ENCODE measurements at places on chromosomes 11 and 22. TPM values are rescaled to one million over a fixed set of nuclear protein-coding genes. Genes with fewer than 3 reads are reported as not detected.
A peak's percentile ranks its signal among the peaks of the same experiment; 100 is the strongest.

PHETA2 gene
- 0.05 TPM for polyA plus RNA-seq

CFL1 gene
- 4,252 TPM for polyA plus RNA-seq

RTN4R gene
- 0.39 TPM for polyA plus RNA-seq

C22orf42 gene
- not detected for polyA plus RNA-seq

FOLH1 gene
- polyA plus RNA-seq: not detected

USP2 gene
- 0.81 TPM for polyA plus RNA-seq

CCDC86 gene
- polyA plus RNA-seq: 26.1 TPM

SC5D gene
- polyA plus RNA-seq: 14.2 TPM

DRD2 gene
- 0.10 TPM for polyA plus RNA-seq

DNA sequence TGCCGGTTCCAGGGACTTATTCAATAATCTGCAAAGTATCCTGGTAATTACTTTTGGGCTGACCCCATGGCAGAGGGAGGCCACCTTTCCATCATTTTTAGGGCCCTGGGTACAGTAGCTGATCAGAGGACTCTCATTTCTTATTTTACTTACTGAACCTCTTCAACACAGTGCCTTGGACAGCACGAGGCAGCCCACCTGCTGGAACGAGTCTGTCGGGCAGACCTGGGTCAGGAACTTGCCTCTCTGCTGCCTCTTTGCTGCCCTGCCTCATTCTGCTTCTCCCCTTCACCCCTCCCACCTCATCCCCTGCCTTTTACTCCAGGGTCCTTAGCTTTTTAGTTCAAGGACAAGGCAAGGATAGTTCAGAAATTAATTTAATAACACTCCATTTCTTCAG, 204.5 kb downstream of the CSNK2A3 start:
- DNase-seq: no peak

DNA sequence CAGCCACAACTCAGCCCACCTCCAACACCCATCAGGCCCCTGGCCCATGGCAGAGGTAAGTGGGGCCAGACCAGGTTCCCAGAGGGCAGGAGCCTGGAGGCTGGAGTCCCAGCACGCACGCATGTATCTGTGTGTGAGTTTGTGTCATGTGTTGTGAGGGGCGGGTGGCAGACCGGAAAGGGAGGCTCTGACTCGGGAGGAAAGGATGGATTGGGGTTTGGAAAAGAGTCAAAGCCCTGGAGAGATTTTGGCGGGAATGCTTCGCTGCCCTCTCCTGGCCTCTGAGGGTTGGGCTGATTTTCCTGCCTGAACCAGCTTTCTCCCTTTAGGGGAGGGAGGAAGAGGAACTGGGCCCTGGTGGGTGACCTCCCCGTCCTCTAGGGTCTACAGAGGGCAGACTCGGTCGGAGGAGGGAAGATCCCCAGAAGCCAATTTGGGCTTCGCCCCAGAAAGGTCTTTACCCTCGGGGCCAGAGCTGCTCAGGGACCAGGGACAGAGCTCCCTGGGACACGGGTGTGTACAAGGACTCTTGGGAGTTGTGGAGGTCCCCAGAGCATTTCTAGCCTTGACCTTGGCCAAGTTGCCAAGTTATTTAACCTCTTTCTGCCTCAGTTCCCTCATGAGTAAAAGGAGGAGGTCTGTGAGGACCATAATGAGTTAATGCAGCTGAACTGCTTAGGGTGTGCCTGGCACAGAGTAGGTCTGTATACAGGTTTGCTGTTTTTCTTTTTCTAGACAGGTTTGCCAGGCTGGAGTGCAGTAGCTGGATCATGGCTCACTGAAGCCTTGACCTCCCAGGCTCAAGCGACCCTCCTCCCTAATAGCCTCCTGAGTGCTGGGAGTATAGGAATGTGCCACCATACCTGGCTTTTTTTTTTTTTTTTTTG, 6.9 kb downstream of the C11orf68 start:
- peak; percentile 84 for DNase-seq

GRCh38 chr11:1234054-1234720, 11.3 kb downstream of the MUC5B start:
- peak; percentile 33 for DNase-seq

DNA sequence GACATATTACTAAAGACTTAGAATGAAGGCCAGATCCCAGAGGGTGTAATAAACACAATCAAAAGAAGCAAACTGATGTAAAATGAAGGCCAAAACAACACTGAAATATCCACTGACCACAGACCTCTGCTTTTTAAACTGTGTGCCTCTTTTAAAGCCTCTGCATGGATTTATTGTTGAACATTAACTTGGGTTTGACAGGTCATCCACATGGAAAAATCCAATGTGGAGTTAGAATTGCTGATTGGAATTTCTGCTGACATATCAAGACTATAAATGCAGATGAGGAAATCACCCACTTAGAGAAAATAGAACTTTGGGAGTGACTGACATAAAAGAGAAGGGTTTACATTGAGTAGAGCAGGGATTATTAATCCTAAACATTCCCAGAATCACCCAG, 853.9 kb upstream of the RAG2 start:
- no peak for DNase-seq

DNA sequence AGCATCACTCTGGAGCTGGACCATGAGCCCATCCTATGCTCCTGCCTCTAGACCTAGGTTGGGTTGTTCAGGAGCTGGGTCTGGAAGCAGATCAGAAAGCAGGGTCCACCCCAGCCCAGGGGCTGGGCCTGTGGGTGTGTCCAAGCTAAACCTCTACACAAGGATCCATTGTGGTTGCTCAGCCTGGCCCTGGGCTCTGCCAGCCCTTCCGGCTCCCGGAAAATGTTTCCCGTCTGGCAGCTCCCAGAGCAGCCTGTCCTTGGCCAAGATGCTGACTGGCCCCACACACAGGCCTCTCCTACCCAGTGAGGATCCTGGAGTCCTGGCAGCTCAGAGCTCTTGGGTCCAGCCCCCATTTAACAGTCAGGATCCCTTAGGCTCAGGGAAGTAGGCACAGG, 35.3 kb upstream of the FCHSD2 start:
- DNase-seq: no peak

DNA sequence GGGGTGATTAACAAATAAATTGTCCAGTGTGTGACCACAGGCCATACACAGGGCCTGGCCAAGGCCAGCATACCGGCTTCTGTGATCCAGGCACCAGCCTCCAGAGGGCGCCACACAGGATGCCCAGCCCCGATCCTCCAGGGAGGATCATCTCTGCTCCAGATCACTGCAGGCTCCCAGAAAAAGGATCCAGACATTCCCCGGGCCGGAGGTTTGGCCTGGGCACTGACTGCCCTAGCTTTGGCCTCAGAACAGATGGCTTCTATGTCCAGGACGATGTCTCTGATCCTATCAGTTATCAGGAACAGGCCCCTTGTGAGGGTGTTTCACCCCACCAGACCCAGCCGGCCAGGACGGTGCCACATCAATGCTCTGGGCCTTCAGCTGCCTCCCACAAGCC, 74.5 kb upstream of the LMO1 start:
- peak; percentile 94 for DNase-seq

GRCh38 chr11:45473341-45473895, 187.3 kb upstream of the SYT13 start:
- no peak for DNase-seq

DNA sequence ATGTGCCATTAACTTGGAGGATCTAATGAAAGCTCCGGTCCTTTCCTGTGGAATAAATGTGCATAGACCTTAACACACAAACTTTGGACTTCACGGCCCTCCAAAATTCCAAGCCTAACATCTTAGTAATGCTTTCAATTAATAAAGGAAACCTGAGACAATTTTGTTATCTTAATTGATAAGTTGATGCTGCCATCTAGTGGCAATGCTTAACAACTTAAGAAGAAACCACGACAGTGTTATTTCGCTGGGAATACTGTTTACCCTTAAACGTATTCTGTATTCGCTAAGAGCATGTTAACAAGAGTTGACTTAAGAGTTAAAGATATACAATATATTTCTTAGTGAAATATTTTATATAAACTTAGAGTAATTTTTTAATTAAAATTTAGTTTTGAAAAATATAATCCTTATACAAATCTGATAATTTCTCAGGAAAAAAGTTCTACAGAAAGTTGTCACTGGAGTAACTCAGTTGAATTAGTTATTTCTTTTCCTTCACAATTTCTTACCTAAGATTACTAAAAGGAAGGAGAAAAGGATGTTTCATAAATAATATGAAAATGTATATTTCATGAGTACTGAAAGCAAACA, 35.0 kb upstream of the OR9G4 start:
- peak; percentile 12 for DNase-seq

- no peak for DNase-seq
These were observed 114.9 kb downstream of the KCNQ1 start for GRCh38 chr11:2559527-2560311.

DNA sequence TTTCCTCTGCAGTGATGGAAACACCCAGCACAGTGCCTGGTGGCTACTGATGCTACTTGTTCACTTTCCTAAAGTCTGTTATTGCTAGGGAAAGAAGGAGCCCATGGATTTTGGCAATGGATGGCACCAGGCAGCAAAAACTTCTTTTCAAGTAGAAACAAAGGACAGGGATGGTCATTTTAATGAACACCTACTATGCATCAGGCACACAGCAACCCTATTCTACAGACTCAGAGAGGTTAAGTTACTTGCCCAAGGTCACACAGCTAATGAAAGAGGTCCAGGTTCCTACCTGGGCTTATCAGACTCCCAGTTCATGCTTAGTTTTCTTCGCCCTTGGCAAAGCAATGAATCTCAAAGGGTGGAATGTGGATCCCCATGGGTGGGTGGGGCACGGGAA, 36.9 kb upstream of the CD82 start:
- no peak for DNase-seq

DNA sequence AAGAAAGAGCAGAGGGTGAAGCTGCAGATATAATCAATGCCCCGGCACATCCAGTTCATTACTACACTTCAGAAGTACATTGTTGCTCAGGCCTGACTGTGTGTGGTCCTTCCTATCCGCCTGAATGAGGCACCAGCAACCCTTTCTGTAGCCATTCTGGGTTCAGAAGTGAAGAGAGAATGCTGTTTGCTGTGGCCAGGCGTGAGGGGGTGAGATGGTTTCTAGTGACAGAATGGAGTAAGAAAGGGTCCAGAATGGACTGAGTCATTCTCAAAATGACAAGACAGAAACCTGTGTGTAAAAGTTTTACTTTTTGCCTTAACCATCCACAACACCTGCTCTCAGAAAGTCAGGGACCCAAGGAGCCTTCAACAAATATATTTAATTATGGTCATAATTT, 334.8 kb downstream of the GUCY1A2 start:
- no peak for DNase-seq

- no peak for DNase-seq
These were observed 7.9 kb downstream of the C2CD3 start for GRCh38 chr11:74162681-74163467.

DNA sequence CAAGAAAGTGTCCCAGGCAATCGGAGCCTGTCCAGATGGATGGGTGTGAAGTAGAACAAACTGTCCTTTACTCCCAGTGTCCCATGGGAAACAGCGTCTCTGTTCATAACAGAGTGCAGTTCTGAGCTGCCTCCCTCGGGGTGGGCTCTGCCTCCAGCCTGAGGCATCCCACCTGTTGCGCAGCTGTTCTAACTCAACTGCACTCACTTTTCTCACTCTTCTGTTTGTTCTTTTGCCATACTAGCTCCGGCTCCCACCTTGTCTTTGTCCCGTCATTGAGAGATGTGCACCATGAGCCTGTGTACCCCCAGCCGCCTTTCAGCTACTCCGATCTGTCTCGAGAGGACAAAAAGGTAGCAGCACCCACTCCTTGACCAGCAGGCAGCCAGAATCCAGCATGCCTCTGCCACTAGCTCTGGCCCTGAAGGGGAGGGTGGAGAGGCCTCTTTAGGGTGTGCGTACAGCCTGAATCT, 20.7 kb upstream of the CDC42EP2 start:
- no peak for DNase-seq

GRCh38 chr11:76861490-76861953, 804 bp downstream of the ACER3 start:
- no peak for DNase-seq

- no peak for DNase-seq
These were observed 44.3 kb upstream of the A4GALT start for GRCh38 chr22:42764895-42765363.

DNA sequence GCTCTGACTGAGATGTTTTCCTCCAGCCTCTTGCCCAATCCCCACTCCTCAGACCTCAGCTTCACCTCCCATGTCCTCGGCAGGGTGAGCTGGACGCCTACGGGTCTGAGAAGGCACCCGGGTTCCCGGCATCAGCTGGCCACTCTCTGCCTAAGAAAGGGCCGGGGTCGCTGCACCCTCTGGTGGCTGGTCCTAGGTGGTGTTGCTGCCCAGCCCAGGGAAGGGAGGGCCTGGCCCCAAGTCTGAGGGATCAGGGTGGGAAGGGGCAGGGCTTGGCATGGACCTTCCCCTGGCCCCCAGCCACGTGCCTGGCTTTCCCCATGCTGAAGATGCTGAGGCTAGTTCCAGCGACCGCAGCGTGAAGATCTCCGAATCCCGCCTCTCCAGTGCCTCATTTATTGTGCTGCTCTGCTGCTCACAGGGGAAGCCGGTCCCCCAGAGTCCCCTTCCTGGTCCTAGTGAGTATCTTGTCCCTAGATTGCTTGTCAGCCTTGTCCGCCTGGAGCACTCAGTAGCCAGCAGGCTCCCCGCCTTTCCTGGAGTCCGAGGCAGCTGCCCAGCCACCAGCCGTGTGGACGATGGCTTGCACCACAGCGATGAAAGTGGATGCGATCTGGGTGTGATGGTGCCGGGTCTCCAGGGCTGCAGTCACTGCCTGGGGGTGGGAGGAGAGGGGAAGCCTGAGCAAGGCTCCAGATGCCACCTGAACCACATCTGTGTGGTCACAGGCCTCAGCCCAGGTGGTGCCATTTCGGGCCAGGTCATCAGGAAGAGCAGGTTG, 2.9 kb upstream of the GGT5 start:
- peak; percentile 97 for DNase-seq

DNA sequence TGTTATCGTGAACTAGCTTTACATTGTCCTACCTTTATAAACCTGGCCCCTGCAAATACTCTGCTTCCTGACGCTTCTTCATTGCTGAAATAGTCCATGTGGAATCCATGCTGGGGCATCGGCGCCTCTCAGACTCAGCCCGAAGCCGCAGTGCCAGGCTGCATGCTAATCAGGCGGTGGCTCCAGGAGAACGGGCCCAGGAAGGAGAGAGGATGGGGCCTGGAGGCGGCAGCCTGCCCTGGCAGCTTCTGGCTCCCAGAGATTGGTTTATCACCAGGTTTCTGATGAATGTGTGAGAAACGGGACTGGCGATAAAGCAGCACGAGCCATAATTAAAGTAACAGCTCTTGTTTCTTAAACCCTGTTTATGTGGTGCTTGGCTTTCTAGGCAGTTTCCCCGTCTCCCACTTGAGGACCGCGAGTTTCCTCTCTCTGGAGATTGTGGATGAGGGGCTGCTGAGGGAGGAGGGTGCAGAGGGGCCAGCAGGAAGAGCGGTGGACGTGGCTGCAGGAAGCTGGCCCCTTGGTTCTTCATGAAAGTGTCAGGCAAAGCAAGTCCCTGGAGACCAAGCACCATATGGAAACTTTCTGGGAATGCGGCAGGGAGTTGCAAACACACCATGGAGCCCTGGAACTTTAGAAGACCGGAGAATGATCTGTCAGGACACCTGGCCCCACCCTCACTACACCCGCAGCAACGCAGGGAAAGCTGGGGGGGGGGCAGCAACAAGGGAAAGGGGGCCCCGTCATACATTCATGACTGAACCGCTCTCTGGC, 93.4 kb downstream of the NTM start:
- no peak for DNase-seq
